ENCODE measurements at places on chromosomes 16 and 17. TPM values are rescaled to one million over a fixed set of nuclear protein-coding genes. Genes with fewer than 3 reads are reported as not detected.

GRCh38 chr17:72510351-72511016, 389.7 kb downstream of the SOX9 start:
- no peaks in the 10 kb centered on the region for H3K36me3 ChIP-seq
- no peaks in the 10 kb centered on the region for H3K27me3 ChIP-seq
- H3K4me1 ChIP-seq: peaks cover 3% of the 10 kb centered on the region
- H3K27ac ChIP-seq: no peak overlapping the region

- H3K27me3 ChIP-seq: no peaks in the 10 kb centered on the region
- no peak for DNase-seq
Measured at GRCh38 chr17:12619459-12620199, 46.1 kb upstream of the MYOCD start.

DNA sequence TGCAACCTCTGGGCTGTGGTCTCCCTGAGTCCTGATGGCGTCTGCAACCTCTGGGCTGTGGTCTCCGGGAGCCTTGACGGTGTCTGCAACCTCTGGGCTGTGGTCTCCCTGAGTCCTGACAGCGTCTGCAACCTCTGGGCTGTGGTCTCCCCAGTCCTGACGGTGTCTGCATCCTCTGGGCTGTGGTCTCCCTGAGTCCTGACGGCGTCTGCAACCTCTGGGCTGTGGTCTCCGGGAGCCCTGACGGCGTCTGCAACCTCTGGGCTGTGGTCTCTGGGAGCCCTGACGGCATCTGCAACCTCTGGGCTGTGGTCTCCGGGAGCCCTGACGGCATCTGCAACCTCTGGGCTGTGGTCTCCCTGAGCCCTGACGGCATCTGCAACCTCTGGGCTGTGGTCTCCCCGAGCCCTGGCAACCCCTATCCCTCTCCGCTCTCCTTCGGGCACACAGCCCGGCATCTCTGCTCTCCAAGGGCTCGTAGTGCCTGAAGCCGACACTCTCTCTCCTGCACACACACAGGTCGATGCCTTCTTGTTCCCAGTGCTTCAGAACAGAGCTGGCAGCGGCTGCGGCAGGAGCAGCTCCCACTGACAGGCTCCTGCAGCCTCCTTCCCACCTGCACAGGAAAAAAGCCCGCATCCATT, 45.6 kb downstream of the METRNL start:
- DNase-seq: peak; percentile 57
- peaks cover 4% of the 10 kb centered on the region for H3K4me1 ChIP-seq
- no peaks in the 10 kb centered on the region for H3K27me3 ChIP-seq
- H3K4me3 ChIP-seq: no peak overlapping the region
- no peak overlapping the region for H3K27ac ChIP-seq
- H3K36me3 ChIP-seq: no peaks in the 10 kb centered on the region

DNA sequence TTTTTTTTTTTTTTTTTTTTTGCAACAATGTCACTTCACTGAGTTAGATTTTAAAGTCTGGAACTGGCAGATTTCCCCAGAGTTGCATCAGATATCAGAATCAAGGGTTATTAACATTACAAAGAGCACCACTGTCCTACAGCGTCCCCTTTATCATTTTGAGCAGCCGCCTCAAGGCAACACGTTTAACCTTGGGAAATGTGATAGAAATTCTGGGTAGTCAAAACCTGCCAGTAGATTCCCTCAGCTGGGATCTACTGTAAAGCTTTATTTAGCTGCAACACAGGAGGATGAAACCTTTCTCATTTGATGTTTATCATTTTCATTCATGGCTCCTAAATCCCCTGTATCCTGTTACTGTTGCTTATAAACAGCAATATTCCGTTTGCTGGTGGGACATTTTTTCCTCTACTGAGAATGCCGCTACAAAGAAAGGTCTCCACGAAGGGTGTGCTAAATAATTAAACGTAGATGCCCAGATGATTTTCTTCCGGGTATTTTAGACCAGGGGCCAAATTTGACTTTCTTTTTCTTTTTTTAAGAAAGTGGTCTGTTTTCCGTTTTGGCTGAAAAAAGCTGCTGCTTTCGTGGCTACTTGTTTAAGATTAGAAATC, 436.1 kb upstream of the GOT2 start:
- no peak for DNase-seq
- no peaks in the 10 kb centered on the region for H3K27me3 ChIP-seq
- no peak overlapping the region for H3K4me3 ChIP-seq
- no peak overlapping the region for H3K27ac ChIP-seq

Gene RNU2-1
- total RNA-seq: 7,693 TPM

Measured in upper lobe of right lung (tissue), 1 donor.